Muscle of arm (tissue), 14 donors: ENCODE measurements at places on chromosomes 1 and 21.

- DNase-seq: no peak
Observed at GRCh38 chr1:3125546-3126368, 56.8 kb downstream of the PRDM16 start.

DNA sequence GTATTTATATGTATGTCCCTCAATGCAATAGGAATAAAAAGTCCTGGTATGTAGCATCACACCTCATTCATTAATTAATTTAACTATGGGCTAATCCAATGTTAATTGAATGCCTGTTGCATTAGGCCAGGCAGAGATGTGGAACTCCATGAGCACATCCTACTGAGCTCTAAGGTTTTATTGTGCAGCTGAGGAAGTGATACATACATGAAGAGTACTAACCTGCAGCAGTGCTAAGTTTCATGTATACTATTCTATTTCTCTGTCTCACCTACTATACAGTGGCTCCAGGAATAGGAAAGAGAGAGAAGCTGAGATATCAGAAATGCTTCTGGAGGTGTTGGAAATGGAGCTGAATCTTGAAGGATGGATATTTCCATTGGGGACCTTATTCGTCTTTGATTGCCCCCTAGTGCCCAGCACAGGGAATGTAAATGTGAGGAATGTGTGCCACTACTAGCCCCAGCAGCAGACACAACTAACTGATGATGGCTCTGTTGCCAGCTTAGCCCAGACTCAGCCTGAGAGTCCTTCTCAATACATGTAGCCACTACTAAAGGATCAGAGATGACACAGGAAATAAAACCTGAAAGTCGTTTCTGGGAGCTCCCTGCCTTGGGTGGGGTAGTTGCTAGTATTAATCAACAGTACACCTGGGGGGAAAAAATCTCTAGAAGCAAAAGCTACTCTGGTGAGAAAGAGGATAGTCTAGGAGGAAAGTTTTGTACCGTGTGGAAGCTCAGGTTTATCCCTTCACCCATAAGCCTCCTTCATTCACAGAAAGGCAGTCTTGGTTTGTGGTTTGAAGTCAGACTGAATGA lies 173.3 kb upstream of the FOXD3 start:
- DNase-seq: no peak

DNA sequence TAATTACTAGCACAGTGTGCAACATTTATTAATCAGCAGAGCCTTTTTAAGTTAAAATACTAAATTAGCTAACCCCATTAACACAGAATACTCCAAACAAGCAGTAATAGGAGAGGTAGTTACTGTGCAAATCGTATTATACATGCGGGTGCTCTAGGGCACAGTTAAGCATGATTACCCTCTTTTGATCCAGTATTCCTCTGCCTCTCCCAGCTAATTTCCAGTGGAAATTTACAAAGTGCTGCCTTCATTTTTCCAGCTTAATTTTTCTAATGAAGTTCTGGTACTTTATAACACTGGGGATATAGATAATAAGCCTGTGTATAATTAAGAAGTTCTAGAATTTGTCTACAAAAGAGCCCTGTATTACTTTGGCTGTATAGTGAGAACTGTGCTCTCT lies 159.9 kb downstream of the SPATA17 start:
- DNase-seq: no peak

- DNase-seq: no peak
Observed at GRCh38 chr1:21725748-21726392, 56.7 kb upstream of the RAP1GAP start.

- DNase-seq: no peak
Observed at GRCh38 chr1:93938461-93939145, 29.4 kb upstream of the GCLM start.

DNA sequence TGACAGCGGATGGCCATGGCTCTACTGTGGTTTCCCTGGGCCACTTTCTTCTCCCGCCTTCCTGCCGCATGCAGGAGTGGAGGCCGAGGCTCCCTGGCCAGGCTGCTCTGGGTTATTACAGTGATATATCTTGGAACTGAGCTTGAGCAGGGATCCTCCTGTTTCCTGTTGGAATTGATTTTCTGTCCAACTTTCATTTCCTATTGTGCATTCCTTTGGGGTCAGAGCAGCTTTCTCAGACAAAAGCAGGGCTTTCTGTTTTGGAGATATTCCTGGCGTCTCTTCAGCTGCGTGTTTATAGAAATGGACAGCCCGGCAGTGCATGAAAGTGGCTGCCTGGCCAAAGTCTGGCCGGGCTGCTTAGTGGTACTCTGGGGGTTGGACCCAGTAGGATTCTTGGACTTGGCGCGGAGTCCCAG lies 146.4 kb downstream of the KIF26B start:
- peak; percentile 81 for DNase-seq

- no peak for DNase-seq
Observed at GRCh38 chr1:247528812-247529474, 7.3 kb downstream of the OR2C3 start.

DNA sequence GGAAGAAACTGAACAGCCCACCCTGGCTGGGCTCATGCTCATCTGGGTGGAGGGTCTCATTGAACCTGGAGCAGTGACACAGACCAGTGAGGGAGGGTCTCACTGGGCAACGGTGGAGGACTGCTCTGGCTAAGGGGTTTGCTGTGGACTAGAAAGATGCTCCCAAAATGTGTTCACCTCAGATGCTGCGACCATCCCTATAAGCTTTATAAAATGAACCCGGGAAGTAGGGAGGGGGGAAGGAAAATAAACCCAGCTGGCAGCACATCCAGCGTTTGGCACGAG lies 34.5 kb upstream of the LBR start:
- no peak for DNase-seq

DNA sequence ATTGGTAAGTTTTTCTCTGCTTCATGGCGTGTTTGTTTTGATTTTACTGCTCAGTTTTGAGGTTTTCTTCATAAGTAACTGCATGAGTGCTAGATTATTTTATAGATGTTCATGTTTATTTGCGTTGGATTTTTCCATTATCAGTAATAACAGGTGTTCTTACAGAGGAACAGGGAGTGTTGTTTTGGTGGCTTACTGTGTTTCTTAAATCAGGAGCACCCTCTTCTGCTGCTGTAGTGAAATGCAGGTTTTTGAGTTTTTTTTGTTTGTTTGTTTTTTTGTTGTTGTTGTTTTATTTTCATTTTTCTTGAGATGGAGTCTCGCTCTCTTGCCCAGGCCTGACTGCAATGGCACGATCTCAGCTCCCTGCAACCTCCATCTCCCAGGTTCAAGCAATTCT lies 32.6 kb downstream of the CTBS start:
- DNase-seq: no peak

- DNase-seq: no peak
Observed at GRCh38 chr1:28365864-28366263, 3.7 kb upstream of the PHACTR4 start.

DNA sequence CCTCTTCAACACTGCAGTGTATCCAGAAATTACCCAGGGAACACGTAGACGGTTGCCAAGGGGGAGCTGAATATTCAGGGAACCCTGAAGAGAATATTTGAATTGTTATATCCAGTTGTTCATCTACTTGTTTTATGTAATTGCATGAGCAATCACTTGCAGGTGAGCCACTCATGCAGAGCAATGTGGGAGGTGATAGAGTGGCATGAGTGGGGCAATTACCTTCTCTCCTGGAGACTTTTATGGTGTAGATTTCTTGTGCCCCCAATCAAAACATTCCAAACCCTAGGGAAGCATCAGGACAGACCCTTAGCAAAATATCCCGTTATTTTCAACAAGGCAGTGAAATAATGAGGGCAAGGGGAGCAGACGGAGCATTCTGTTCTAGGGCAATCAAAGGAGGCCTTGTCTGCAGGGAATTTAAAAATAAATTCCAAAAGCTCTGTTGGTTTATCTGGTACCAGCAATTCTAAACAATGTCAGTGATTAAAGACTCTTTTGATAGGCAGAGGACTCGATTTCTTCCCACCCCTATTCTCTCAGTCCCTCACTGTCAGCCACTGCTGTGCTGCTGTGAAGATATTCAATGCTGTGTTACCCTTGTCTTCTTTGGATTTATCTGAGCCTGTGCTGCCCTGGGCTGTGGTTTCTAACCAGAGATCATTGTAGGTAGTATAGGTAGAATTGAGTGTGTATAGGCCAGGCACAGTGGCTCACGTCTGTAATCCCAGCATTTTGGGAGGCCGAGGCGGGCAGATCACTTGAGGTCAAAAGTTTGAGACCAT lies 180.2 kb upstream of the MAP1LC3C start:
- DNase-seq: no peak

- no peak for DNase-seq
Observed at GRCh38 chr21:38721958-38722357, 83.8 kb upstream of the ETS2 start.

DNA sequence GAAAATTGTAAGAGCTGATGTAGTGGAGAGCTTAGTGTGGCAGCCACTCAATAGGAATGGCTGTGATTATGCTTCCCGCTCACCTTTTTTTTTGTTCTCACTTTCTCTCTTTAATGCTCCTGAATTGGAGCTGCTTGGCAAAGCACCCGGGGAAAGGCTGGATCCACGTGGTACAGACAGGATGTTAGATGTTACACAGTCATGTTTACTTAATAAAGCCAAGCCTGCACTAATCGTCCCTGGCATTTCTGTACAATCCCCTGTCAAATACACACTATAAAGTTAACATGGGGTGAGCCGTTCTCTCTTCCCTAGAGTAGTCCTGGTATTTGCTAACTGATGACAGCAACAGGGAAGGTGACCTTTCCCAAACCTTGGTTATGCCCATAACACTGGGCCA lies 187.8 kb downstream of the ZSCAN20 start:
- no peak for DNase-seq

DNA sequence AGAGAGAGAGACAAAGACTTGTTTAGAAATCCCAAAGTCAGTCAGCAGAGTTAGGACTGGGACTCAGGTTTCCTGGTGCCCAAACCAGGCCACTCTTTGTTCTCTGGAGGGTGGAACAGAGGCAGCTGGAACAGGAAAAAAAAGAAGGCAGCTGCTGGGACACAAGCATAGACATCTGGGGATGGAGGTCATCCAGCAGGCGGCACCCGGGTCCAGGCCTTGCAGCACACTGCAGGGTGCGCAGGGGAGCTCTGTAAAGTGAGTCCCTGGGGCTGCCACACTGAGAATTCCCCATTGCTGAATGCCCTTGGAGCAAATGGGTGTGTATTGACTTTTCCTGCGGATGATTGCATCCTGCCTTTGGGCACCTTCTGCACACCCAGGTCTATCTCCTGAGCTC lies 222.9 kb upstream of the CSF3R start:
- no peak for DNase-seq

DNA sequence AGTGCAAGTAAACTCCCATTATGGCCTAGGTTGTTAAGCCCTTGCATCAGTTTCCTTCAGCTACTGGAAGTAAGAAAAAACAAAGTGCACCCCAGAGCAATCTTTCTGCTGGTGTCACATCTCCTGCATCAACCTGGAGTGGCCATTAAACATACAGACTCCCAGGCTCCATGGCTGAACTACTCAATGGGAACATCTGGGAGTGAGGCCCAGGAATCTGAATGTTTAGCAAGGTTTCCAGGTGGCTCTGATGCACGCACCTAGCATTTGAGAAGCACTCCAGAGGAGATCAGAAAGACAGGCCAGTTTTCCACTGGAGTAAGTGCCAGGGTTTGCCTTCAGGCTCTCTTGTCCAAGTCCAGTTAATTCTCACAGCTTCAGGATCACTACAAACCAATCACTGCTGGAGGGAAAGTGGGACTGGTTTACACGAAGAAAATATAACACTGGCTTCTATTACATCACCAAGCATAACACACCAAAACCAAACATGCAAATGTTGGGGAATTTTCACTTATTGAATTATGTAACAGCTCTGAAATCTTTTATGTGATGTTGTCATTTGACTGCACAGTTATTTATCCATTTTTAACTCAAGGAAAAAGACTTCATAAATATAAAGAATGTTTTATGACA lies 22.3 kb upstream of the ABCA4 start:
- DNase-seq: no peak

GRCh38 chr1:27145934-27146354 lies 9.0 kb downstream of the SLC9A1 start:
- no peak for DNase-seq

- no peak for DNase-seq
Observed at GRCh38 chr1:68347415-68347814, 102.3 kb downstream of the RPE65 start.

- no peak for DNase-seq
Observed at GRCh38 chr1:43835082-43836021, 98.2 kb upstream of the ARTN start.

DNA sequence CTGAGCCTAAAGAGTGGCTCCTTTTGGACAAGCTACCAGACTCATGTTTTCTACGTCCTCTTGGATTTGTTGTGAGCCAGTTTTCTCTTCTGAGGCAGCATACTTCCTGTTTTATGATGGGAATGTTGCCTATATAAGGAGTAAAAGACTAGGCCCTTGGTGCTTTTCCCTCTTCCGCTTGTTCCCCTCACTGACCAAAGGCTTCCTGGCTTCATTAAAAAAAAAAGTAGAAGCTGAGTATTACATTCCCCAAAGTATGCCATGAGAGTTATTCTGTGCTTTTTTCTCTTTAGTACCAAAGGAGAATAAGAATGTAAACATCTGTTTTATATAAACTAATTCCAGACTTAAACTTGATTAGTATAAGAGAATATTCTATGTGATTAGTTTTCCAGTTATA lies 6.5 kb upstream of the HMCN1 start:
- no peak for DNase-seq

DNA sequence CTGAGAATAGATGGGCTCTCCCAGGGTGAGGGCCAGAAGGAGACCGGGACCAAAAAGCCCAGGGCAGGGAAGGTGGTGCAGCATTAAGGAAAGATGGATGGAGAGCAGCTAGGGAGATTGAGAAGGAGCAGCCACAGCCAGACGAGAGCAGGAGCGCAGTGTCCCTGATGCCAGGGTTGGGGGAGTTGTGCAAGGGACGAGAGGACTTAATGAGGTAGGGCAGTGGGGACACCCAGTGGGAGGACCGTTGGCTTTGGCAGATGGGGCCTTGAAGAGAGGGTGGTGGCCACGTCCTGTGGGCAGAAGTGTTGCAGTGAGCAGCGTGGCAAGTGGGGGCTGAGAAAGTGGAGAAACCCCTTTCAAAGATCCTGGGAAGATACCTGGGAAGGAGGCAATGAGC lies 38.0 kb upstream of the KDM4A start:
- DNase-seq: no peak

- DNase-seq: no peak
Observed at GRCh38 chr1:56824271-56824670, 5.1 kb upstream of the FYB2 start.

GRCh38 chr1:178862416-178862815 lies 8.5 kb downstream of the ANGPTL1 start:
- DNase-seq: no peak

DNA sequence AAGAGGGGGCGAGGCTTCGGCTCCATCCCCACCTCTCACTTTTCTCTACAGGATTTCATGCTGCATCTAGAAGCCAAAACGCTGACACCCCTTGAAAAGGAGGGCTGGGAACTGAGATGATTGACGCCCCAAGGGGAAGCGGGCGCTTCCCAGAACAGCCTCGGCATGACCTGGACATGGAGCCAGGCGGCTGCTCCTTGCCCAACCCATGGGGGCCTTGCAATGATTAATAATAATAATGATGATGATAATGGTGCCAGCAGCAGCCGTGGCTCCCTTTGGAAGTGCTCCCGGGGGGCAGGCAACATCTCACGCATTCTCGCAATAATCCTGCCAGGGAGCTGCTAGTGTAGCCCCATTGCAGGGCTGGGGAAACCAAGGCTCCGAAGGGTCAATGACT lies 78.2 kb downstream of the RAP1GAP start:
- no peak for DNase-seq

GRCh38 chr1:54889132-54889725 lies 2.2 kb upstream of the DHCR24 start:
- DNase-seq: no peak

- no peak for DNase-seq
Observed at GRCh38 chr1:19798486-19799229, 1.1 kb downstream of the TMCO4 start.

- no peak for DNase-seq
Observed at GRCh38 chr21:32192291-32193097, 86.4 kb downstream of the MIS18A start.
